ENCODE measurements at places on chromosomes 6 and 20. TPM values are rescaled to one million over a fixed set of nuclear protein-coding genes. Genes with fewer than 3 reads are reported as not detected.

- no peak for DNase-seq
Measured at GRCh38 chr6:121408321-121408720, 27.1 kb upstream of the GJA1 start.

DNA sequence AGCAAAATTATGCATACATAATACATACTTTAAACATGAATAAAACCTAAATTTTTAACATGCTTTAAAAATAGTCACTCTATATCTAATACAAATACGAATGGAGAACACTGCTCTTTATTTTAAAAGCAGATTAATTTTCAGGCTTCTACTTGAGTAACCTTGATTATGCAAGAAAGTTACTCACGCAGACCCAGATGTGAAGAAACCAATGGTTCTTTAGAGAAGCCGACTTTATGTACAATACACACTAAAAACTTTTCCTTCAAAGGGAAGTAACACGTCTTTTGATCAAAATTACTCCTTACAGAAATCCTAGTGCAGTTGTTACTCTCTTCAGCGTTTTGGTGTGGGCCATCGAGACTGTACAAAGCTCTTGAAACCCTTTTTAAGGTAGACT lies 136.9 kb upstream of the SLC22A16 start:
- no peak for DNase-seq

DNA sequence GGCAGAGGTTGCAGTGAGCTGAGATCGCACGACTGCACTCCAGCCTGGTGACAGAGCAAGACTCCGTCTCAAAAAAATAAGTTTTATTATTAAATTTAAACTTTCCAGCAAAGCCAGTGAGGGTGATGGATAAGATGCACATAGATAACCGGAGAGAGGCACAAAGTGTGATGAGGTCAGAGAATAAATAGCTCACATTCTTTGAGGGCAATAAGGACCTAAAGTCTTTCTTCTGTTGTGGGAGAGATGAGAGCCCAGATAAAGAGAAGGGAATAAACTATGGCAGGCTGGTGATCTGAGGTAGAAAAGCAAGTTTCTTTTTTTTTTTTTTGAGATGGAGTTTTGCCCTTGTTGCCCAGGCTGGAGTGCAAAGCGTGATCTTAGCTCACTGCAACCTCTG lies 20.6 kb upstream of the EZR start:
- no peak for DNase-seq

GRCh38 chr6:50128420-50129005 lies 78.8 kb upstream of the DEFB112 start:
- peak; percentile 18 for DNase-seq

DNA sequence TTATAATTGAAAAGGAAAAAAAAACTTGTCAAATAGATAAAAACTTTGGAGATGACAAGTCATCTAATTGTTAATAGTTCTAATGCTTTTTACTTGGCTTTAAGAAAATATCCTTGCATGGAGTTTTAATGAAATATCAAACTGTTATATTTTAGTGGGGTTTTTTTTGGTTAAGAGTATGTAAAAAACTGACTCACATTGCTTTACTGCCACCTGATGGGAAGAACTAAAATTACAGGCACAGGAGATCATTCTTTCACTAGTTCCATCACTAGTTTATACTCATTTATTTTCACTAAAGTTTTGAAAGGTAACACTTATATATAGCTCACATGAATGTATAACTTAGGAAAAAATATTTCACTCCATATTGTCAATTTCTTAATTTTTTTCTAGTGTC lies 309.1 kb downstream of the LMBRD1 start:
- DNase-seq = no peak

DNA sequence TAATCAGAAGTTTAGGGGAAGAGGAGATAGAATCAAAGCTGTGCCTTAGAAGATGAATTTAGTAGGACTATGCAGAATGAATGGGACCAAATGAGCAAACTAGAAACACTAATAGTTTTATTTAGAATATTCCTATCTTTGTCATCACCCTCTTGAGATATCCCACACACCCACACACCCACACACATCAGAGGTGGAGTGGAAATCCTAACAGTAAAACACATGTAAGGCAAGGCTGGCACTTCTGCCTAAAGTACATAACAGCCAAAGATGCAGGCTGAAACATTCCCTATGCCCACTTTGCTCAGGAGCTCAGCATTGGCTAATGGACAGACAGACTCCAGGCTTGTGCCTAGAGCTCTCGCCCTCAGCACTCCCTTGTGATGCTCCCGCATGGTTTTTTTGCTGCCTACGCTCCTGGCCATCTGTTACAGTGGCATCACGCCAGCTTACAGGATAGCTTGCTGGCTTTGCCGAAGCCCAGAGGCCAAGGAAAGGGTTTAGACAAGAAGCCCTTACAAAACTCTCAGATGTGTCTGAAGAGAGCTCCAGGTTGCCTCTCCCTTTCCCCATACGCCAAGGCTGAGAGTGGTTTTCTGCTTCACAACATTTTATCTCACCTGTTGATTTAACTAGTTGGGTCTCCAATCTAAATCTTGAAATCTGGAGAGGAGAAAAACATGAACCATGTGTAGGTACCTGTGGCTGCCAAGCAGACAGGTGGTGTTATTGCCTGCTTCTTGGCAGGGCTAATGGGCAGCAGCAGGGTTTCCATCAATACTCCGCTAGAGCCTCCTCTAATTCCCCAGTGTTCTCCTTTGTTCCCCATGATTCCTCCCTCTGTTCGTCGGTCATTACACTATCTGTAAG lies 282.6 kb upstream of the ID4 start:
- DNase-seq = peak; percentile 2

- no peak for DNase-seq
Measured at GRCh38 chr20:10490706-10491105, 55.6 kb downstream of the SLX4IP start.

CCN6 gene
- not detected for total RNA-seq

FRMD1 gene
- not detected for total RNA-seq

OR2H1 gene
- not detected for total RNA-seq

SLC22A3 gene
- 1.3 TPM for total RNA-seq

KHDRBS2 gene
- not detected for total RNA-seq

TTLL9 gene
- total RNA-seq = not detected

BPIFB3 gene
- not detected for total RNA-seq

Data from fibroblast of villous mesenchyme (primary cell).